ENCODE measurements at places on chromosomes 3 and 15. TPM values are rescaled to one million over a fixed set of nuclear protein-coding genes. Genes with fewer than 3 reads are reported as not detected.
A peak's percentile ranks its signal among the peaks of the same experiment; 100 is the strongest.

Gene ZNF639
- total RNA-seq, result 31.2 TPM

DNA sequence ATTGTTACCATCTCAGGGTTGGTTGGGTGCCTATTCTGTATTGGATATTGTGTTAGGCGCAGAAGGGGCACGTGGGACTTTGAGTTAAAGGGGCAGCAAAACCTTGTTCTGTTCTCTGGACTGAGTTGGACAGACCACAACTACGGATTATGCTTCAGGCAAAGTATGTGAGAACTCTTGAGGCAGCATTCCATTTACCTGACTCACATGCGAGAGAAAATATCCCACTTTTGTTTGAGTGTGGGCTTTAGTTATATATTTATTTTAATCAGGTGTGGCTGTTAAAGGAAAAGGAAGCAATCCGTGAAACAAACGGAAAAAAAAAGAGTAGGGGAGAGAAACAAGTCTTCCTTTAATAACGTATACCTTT, 627 bp upstream of the PLS1 start:
- no peak overlapping the region for H3K27ac ChIP-seq
- no peak for DNase-seq
- H3K36me3 ChIP-seq, result no peaks in the 10 kb centered on the region
- H3K4me3 ChIP-seq, result peak overlapping the region; percentile 94
- peaks cover 12% of the 10 kb centered on the region for H3K4me1 ChIP-seq
- no peaks in the 10 kb centered on the region for H3K27me3 ChIP-seq

GRCh38 chr15:26065723-26066122, 202.6 kb upstream of the ATP10A start:
- peaks cover 40% of the 10 kb centered on the region for H3K27me3 ChIP-seq
- no peaks in the 10 kb centered on the region for H3K4me1 ChIP-seq
- DNase-seq, result no peak
- H3K4me3 ChIP-seq, result no peak overlapping the region
- no peaks in the 10 kb centered on the region for H3K36me3 ChIP-seq

DNA sequence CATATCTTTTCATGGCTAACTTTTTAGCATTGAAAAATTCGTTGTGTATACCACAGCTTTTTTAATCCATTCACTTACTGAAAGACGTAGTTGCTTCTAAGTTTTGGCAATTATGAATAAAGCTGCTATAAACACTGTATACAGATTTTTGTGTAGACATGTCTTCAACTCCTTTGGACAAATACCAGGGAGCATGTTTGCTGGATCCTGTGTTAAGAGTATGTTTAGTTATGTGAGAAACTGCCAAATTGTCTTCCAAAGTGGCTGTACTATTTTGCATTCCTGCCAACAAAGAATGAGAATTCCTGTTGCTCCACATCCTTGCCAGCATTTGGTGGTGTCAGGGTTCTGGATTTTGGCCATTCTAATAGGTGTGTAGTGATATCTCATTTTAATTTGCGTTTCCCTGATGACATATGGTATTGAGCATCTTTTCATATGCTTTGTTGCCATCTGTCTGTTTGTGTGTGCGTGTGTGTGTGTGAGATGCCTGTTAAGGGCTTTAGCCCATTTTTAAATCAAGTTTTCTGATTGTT, 87.5 kb downstream of the TNFAIP8L3 start:
- no peak overlapping the region for H3K4me3 ChIP-seq
- H3K27me3 ChIP-seq, result no peaks in the 10 kb centered on the region
- DNase-seq, result no peak
- H3K27ac ChIP-seq, result no peak overlapping the region
- no peaks in the 10 kb centered on the region for H3K4me1 ChIP-seq

DNA sequence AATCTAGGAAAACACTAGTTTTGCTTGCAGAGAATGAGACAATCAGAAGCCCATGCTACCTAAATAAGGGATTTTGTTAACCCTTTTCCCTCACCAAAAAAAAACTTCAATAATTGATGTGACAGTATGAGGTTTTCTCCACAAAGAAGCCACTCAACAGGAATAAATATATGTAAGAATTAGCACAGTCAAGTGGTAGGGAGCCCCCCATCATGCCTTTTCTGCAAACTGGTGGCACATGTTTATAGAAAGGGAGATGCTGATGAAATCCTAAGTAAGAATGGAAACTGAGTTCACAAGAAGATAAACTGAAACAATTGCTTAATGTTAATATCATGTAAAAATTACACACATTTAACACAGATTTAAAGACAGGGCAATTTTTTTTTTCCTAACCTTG, 51.0 kb downstream of the PHC3 start:
- peaks cover 54% of the 10 kb centered on the region for H3K36me3 ChIP-seq
- peaks cover 2% of the 10 kb centered on the region for H3K4me1 ChIP-seq
- H3K27ac ChIP-seq, result peak overlapping the region; percentile 8
- no peak overlapping the region for H3K4me3 ChIP-seq
- DNase-seq, result no peak

Gene VPS33B
- total RNA-seq, result 13.7 TPM

Gene BHLHE40
- total RNA-seq, result 34.1 TPM

DNA sequence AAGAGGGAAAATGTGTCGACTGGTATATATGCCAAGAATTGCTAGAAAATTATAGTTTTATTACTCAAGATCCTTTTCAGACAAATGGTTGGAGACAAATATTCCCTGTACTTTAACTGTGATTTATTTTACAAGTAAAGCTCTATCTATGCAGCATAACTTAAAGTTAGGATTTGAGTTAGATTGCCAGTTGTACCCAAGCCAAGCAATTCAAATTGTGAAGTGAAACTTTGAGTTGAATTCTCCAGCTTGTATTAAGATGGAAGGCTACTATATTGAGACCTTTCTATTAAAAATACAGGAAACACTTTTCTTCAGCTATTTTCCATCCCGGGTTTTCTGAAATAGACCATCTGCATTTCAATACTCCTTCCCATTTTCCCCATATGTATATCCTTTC, 333.1 kb upstream of the RBMS3 start:
- H3K27ac ChIP-seq, result no peak overlapping the region
- H3K27me3 ChIP-seq, result no peaks in the 10 kb centered on the region
- H3K4me3 ChIP-seq, result no peak overlapping the region
- no peak for DNase-seq
- peaks cover 32% of the 10 kb centered on the region for H3K4me1 ChIP-seq
- no peaks in the 10 kb centered on the region for H3K36me3 ChIP-seq

Gene TRAT1
- total RNA-seq, result not detected

- peaks cover 18% of the 10 kb centered on the region for H3K4me1 ChIP-seq
- DNase-seq, result no peak
- no peak overlapping the region for H3K27ac ChIP-seq
- peaks cover 3% of the 10 kb centered on the region for H3K36me3 ChIP-seq
- H3K4me3 ChIP-seq, result no peak overlapping the region
Observed at GRCh38 chr3:14647976-14648955, 3.3 kb upstream of the CCDC174 start.

DNA sequence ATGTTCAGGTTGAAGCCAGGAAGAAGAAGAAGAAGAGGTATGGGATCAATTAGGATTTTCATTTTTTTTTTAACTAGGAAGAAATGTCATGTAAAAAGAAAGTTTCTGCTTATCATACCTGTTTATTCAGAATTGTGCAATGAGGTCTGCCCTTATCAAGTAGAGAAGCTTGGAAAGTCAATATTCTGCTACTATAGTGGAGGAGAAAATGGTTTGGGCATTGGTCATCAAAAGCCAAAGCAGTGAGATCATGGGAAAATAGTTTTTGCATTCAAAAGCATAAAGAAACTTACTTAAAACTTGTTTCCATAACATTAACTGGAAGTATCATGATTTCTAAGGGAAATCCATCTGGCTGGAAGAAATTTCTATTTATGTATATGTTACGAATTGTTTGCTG, 1239.2 kb downstream of the NSUN3 start:
- peaks cover 32% of the 10 kb centered on the region for H3K4me1 ChIP-seq
- peak overlapping the region; percentile 74 for H3K27ac ChIP-seq
